ENCODE measurements at places on chromosomes 7 and 10.

DNA sequence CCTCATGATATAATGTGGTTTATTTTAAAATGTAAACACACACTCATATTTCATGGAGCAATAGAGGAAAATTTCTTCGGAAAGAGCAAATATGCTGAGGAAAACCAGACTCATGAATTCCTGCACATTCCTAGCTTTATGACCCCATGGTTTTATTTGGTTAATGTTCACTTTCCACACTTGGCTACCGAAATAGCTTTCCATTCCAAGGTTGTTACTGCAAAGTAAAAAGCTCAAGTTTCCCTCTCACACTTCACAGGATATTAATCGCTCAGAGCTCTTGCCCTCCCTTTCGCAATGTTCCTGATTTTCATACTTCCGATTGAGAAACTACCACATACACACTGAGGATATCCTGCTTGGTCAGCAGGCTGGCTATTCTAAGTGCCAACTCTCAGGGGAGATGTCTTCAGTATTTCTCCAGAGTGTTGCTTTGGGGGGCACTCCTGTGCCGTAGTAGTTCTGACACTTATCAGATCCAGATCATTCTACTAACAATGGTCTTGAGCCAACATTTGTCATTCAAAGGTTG is 77.5 kb upstream of the STEAP1B start:
- DNase-seq, result peak; percentile 85

- no peak for DNase-seq
Measured at GRCh38 chr7:42234736-42235135, 2.3 kb downstream of the GLI3 start.

GRCh38 chr7:104980841-104981671 is 32.9 kb upstream of the KMT2E start:
- DNase-seq, result no peak

DNA sequence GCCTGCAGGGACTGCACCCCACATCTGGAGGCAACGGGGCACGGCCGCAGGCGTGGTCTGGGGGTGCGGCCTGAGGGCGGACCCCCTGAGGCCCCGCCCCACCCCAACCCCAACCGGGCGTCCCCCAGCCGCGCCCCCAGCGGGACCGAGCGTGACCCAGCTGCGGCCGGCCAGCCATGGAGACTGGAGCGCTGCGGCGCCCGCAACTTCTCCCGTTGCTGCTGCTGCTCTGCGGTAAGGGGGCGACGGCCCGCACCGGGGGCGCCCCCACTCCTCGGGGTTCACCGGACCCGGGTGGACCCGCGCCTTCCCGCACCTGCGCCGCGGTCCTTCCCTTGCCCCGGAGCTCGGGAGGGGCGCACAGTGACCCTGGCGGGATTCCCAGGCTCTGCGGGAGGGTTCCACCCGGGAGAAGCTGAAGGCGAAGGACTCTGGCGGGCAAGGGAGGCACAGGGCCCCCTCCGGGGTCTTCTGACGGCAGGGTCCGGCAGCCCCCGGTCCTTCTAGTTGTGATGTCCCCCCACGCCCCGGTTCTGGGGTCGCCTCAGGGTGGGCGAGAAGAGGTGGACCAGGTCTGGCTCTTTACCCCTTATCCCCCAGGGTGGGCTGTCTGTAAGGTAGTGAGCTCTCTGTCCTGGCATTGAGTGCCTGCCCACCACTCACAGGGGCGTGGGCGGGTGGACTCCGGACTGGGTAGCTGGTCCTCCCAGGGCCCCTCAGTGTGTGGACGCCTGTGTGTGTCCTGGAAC is at the start of gene RAMP3:
Gene RAMP3, plus strand, starts transcription at position 139 of the 749 bp plus-strand sequence. Its CDS starts 38 bp downstream, at position 177.
- DNase-seq, result no peak

- peak; percentile 87 for DNase-seq
Measured at GRCh38 chr7:132430861-132431822, 145.1 kb downstream of the PLXNA4 start.

DNA sequence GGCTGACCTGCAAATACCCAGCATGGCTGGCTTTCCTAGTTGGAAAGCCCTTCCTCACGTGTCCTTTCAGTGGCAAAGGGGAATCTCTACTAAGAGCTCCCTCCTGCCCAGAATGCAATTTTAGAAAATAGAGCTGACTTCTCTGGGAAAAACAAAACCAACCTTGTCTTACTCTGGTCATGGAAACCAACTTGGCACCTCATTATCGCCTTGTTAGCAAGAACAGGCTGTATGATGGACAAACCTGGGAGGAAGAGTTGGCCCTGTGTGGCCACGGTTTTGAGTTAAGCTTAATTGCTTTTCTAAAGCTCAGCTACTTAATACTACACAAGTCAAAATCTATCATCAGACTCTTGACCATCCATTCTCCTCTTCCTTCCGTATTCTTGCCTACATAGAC is 94.1 kb upstream of the PDCD4 start:
- DNase-seq, result no peak

DNA sequence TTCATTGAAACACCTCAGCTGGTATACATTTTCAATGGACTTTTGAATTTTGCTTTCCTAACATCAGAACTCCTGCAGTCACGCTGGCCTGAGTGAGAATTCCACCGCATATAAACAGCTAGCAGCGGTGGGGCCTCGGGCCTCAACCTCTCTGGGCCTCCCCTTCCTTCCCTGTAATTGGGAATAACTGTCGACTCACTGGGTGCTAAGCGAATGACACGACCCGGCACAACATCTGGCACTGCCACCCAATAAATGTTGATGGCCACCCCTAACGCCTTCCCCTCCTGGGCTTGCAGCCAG is 670 bp downstream of the RCC1L start:
- no peak for DNase-seq

DNA sequence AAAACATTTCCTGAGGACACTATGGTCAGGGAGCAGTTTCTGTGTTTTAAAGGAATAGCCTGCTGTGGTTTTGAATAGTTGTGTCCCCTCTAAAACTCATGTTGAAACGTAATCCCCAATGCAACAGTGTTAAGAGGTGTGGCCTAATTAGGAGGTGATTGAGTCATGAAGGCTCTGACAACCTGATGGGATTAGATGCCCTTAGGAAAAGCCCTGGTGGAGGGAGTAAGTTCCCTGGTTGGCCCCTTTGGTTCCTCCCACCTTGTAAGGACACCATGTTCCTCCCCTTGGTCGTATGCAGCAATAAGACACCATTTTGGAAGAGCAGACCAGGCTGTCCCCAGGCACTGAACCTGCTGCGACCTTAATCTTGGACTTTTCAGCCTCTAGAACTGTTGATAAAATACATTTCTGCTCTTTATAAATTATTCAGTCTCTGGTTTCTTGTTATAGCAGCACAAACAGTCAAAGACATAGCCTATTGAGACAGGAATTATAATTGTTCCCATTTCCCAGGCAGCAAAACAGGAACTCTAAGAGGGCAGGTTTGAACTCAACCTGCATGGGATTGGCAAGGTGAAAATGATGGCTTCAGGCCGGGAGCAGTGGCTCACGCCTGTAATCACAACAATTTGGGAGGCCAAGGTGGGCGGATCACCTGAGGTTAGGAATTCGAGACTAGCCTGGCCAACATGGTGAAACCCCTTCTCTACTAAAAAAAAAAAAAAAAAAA is 20.5 kb upstream of the TNS3 start:
- DNase-seq, result no peak

GRCh38 chr10:17793823-17794644 is 15.1 kb upstream of the MRC1 start:
- no peak for DNase-seq

DNA sequence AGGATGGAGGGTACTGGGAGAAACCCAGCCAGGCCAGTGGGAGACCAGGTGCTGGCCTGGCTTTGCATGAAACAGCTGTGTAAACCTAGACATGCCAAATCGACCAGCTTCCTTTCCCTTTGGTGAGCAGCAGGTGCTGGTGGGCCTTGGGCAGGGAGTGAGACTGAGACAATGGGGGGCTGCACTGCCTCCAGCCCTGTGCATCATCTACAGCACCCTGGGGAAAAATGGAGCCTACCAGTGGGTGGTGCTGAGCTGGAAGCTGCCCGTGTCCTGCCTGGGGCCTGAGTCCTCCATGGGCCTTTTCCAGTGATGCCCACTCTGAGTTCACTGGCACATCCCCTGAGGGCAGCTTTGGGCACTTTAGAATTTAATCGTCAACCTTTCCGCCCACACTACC is 19.2 kb upstream of the DDC start:
- no peak for DNase-seq

DNA sequence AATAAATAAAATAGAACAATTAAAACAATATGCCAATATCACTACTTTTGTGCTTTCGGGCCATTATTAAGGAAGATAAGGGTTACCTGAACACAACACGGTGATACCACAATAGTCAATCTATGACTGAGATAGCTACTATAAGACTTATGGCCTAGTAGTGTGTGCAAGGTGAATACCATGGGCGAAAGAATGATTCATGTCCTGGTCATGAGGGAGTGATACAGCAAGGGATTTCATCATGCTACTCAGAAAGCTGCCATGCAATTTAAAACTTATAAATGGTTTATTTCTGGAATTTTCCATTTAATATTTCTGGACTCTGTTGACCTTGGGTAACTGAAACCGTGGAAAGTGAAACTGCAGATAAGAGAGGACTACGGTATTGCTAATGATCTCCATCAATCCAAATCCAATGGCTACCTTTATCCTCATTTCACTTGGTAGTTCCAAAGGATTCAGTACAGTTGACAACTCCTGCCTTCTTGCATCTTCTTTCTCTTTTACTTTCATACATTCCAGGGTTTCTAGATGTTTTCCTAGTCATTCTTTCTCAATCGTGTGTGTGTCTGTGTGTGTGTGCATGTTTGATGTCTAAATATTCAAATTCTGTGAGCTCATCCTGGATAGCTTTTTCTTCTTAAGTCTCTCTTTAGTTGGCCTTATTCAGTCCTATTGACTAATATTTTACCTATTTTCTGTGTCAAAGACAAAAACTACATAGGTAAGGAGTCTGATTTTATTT is 100.5 kb upstream of the MAGI2 start:
- no peak for DNase-seq

- DNase-seq, result no peak
Measured at GRCh38 chr7:111763221-111763801, 201.0 kb upstream of the IMMP2L start.

GRCh38 chr7:42175834-42176723 is 60.9 kb downstream of the GLI3 start:
- DNase-seq, result no peak

GRCh38 chr7:99078416-99078815 is 65.5 kb downstream of the SMURF1 start:
- no peak for DNase-seq

- no peak for DNase-seq
Measured at GRCh38 chr7:145729691-145730090, 386.9 kb upstream of the CNTNAP2 start.

GRCh38 chr10:99506416-99506815 is 26.3 kb upstream of the NKX2-3 start:
- DNase-seq, result no peak

GRCh38 chr7:152735443-152736004 is 24.0 kb upstream of the ACTR3B start:
- peak; percentile 32 for DNase-seq

GRCh38 chr7:96303686-96304443 is 18.0 kb downstream of the SLC25A13 start:
- DNase-seq, result no peak

- no peak for DNase-seq
Measured at GRCh38 chr7:53521638-53522184, 486.3 kb downstream of the POM121L12 start.

GRCh38 chr10:13086056-13086455 is 13.9 kb upstream of the OPTN start:
- no peak for DNase-seq

DNA sequence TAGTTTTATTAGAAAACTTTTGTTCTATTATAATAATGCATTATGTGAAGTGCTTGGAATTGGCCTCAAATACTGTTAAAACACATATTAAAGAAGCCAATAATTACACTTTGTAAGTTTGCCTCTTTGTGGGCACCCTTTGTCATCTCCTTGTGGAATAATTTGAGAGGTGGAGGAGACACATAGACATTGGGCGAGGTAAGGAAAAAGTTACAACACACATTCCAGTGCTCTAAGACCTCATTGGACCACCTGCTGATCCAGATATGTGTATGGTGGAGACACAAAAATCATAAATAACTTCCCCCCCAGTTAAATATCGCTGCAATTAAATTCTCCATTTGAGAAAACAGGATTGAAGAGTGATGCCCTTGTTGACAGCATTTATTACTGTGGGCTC is 511.8 kb downstream of the GFRA1 start:
- DNase-seq, result no peak

- DNase-seq, result no peak
Measured at GRCh38 chr7:128940494-128941322, 3.0 kb downstream of the IRF5 start.

- peak; percentile 77 for DNase-seq
Measured at GRCh38 chr10:29150010-29150409, 138.9 kb upstream of the LYZL1 start.

DNA sequence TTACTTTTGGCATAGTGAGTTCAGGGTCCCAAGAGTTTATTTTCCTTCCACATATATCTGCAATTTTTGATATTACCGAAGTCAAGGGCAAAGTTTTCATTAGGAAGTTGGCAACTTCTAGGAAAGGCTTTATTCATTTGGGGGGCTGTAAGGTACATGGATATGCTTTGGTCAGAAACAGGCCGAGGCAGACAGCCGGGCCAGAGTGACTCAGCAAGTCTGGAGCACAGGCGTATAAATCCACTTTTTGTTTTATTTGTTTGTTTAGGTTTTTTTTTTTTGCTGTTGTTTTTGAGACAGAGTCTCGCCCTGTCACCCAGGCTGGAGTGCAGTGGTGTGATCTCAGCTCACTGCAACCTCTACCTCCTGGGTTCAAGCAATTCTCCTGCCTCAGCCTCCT is 3.7 kb downstream of the ZNF680 start:
- no peak for DNase-seq

DNA sequence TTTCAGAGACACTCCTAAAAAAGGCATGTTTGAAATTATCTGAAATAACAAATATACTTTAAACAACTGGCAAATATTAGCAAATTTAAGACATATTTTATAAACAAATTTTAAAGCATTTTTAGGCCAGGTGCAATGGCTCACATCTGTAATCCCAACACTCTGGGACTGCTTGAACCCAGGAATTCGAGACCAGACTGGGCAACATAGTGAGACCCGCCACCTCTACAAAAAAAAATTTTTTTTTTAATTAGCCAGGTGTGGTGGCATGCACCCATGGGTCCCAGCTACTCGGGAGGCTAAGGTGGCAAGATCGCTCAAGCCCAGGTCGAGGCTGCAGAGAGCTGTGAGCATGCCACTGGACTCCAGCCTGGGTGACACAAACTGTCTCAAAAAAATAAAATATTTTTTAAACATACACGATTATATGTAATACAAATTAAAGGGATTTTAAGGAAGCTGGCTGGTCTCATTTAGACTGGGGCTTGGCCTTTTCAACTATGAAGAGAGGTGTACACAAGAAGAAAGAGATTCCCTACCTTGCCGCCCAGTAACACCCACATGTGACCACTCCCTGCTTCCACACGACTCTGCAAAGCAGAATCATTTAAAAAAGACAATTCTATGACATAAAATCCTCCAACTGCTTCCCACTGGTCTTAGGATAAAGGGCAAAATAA is 7.5 kb downstream of the LARP4B start:
- no peak for DNase-seq

- no peak for DNase-seq
Measured at GRCh38 chr10:120262857-120263547, 194.0 kb upstream of the PLPP4 start.

- no peak for DNase-seq
Measured at GRCh38 chr7:151113344-151114150, 27.3 kb downstream of the AGAP3 start.

- no peak for DNase-seq
Measured at GRCh38 chr10:59799421-59799820, 46.2 kb upstream of the MRLN start.

GRCh38 chr10:63887023-63887589 is 365.9 kb downstream of the REEP3 start:
- DNase-seq, result no peak

- no peak for DNase-seq
Measured at GRCh38 chr10:104809288-104810090, 168.4 kb downstream of the SORCS3 start.

GRCh38 chr10:44976352-44977198 is 2.0 kb downstream of the DEPP1 start:
- no peak for DNase-seq

Data from pulmonary artery endothelial cell (primary cell).